ENCODE measurements at places on chromosomes 6 and 20.

GRCh38 chr6:86192123-86192522, 549.4 kb upstream of the SYNCRIP start:
- no peak for DNase-seq

DNA sequence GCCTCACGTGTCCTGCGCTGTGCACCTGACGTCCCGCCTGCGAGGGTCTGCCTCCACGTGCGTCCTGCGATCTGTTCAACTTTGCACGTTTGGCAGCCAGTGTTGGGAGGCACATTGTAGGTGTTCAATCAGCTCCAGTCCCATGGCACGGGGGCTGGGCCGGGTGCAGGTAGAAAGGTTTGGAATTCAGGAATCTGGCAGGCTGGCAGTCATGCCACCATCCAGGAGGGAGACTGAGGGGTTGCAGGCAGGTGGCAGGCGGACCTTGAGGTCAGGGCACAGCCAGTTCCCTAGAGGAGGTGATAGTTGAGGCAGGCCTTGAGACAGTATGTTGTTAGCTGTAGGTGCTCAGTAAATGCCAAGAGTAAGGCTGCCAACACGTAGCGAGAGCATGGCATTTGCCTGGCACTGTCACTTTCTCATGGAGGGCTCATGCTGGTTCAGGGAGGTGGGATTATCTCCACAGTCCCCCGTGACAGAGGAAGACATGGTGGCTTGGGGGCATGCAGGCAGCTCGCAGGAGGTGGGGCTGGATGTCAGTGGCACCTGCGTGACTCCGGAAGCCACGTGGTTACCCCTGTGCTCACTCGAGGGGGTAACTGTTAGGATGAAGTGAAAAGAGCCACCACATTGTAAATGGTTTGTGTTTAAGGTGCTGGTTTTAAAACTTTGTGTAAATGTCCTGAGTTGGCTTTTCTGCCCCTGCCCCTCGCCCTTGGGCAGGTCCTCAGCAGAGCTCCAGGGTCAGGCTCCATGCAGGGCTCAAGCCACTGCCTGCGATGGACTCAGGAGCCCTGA, 111.8 kb upstream of the FRMD1 start:
- no peak for DNase-seq

DNA sequence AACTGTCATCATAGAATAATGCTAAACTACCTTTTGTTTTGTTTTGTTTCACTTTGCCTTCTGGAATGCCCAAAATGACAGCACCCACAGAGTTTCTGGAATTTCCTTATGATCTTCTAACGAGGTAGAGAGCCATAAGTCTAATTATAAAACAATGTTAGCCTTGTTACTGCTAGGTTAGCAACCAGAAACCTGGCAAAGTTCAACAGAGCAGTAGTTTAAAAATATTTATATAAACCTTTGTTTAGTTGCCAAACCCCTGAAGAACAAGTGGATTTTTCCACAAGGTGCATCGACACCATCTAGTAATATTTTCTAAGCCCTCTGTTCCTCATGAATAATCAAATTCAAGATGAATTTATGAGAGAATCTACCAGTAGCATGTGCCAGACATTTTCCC, 27.6 kb upstream of the IPCEF1 start:
- no peak for DNase-seq

DNA sequence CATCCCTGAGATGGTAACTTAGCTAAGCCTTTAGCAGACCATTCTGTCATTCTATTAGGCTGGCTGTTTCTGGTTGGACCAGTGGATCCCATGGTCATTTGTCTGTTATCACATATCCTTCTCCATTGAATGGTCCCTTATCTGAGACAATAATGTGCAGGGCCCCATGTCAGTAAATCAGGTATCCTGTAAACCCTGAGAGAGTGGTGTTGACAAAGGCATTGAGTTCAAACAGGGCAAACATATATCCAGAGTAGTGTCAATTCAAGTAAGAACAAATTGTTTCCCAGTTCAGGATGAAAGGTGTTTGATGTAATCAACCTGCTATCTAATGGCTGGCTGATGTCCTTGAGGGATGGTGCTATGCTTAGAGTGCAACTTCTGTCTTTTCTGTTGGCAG, 126.2 kb downstream of the LINC00237 start:
- no peak for DNase-seq

DNA sequence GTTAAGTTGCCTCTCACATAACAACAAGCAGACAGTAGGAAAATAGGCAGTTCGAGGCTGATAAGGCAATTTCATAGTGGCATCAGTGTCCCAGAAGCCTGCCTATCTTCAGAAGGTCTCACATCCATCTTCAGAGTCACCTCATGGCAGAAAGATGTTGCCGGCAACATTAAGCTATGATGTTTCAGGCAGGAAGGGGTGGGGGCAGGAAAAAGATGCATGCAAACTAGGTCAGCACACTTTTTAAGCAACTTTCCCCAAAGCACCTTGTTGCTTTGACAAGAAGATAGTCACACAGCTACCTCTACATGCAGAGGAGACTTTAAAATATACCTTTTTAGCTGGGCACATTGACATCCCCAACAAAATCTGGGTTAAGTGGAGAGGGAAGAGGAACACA, 43.2 kb upstream of the SMIM8 start:
- no peak for DNase-seq

DNA sequence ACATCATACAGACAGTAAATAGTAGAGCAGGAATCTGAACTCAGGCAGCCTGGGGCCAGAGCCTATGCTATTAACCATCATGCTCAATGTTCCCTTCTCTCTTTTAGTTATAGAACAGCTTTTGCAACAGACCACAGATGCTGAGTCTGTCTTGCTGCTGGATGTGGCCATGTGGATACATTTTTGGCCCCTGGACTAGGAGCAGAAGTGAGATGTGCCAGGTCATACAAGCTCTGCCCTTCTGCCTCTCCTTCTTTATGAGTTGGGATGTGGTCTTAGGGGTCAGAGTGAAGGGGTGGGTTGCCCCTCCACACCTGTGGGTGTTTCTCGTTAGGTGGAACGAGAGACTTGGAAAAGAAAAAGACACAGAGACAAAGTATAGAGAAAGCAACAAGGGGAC, 14.6 kb upstream of the AARS2 start:
- DNase-seq: no peak
